ENCODE measurements at places on chromosomes 16 and 17.

DNA sequence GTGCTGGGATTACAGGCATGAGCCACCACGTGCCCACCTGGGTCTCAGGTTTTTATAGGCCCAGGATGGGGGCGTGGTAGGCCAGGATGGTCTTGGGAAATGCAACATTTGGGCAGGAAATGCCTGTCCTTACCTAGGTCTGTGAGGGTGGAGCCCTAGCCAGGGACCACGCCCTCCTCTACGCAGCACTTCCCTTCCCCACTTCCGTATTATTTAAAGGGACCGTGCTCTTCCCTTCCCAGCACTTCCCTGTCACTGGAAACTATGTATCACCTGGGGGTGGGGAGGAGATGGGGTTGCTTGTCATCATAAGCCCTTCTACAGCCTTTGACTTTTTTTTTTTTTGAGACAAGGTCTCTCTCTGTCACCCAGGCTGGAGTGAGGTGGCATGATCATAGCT lies 238.9 kb upstream of the NLRP1 start:
- no peak for DNase-seq

DNA sequence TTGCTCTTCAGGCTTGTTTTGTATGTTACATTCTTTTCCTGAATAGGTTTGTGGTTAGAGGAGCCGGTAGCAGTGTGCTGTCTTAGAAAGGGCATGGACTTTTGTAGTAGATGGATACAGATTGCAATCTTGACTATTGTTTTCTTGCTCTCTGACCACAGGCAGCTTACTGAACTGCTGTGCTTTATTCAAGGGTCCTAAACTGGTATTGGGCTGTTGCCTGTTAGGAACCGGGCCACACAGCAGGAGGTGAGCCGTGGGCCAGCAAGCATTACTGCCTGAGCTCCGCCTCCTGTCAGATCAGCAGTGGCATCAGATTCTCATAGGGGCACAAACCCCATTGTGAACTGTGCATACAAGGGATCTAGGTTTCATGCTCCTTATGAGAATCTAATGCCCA lies 373.9 kb downstream of the CPPED1 start:
- no peak for DNase-seq

DNA sequence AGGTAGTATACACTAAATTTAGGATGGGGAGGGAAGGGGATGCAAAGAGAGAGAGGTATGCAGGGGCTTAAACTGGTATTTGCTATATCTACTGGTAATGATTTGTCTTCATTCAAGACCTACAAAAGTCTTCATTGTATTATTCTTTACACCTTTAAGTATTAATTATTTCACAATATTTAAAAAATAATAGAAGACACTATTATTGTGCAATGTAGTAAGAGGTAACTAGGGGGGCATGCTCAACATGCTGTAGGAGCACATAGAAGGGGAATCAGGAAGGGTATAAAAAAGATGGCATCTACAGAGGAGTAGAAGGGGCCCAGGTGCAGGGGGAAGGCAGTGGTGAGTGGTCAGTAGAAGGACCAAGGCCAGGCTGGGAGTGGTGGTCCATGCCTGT lies 14.9 kb upstream of the CCR7 start:
- DNase-seq: no peak

GRCh38 chr17:31573047-31573446 lies 181.6 kb downstream of the RAB11FIP4 start:
- no peak for DNase-seq

DNA sequence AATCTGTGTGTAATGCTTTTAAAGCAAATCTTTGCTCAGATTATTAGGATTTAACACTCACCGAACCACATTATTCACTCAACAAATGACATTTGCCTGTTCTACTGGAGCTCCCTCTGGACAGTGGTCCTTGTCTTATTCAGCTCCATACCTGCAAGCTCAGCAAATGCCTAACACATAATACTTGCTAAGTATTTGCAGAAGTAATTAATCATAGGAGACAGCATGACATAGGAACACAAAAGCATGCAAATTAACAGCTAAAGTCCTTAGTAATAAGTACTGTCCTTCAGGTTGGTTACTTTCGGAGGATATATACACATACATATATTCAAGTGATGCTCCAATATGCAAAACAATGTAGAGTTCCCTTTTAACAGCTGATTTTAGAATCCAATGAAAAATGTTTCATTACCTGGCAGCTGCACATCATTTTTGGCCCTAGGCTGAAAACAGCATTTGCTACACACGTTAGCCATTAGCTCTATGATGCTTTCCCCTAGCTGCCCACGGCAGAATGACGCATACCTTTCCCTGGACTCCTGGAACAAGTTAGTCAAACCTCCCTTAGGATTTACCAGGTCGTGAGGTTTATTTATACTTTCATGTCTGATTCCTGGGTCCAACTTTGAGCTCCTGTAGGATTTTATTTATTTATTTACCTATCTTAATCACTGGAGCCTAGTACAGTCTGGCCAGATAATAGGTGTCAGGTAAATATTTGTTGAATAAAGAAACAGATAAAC lies 8.6 kb downstream of the BRD7 start:
- no peak for DNase-seq

GRCh38 chr17:46194393-46195216 lies 1.4 kb upstream of the KANSL1 start:
- DNase-seq: peak; percentile 72

GRCh38 chr16:67703626-67704025 lies 15.5 kb downstream of the GFOD2 start:
- DNase-seq: no peak

GRCh38 chr17:83002118-83002805 lies 77.1 kb upstream of the METRNL start:
- DNase-seq: no peak

GRCh38 chr17:57873261-57874057 lies 23.6 kb upstream of the MRPS23 start:
- no peak for DNase-seq

DNA sequence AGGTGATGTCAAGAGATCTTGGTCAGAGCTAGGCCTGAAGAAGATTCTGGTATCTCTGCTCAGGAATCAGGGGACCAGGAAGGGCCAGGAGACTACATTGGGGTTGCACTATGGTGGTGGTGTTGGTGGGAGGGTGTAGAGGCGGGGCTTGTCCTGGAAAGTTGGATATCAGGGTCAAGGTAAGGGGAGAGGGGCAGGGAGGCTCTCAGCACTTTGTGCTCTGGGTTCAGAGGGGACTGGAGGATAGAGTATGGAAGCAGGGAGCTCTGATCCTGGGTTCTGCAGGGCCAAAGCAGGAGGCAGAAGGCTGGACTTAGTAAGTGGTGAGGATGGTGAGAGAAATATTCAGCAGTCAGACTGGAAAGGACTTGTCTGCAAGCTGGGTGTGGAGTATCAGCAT lies 3.0 kb downstream of the NOL3 start:
- no peak for DNase-seq

DNA sequence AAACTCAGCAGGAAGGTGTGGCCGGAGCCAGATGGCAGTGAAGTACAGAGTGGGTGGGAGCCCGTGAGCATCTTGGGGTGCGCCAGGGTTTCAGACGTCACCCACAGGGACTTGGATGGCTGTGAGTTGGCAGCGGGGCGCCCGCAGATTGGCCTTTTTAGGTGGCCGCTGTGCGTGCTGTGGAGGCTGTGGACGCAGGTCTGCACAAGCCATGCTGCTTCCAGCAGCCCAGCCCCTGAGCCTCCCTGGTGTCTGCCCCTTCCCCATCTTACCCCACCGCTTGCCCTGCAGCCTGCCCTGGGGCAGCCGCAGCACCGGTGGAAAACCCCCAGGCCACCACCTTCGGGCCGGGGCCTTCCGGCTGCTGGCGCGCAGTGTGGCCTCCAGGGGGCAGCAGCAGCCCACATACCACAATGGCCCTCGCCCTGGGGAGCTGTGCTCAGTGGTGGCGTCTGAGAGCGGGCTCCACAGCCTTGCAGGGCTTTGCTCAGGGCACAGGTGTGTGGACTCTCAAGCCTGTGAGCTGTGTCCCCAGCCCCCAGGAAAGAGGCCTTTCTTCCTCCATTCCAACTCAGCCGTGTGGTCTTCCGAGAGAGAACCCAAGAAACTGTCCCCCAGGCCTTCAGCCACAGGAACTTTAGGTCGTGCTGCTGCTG lies 11.8 kb downstream of the ENDOV start:
- peak; percentile 68 for DNase-seq

- no peak for DNase-seq
These were observed 38.5 kb downstream of the WWOX start for GRCh38 chr16:78137782-78138616.

- DNase-seq: no peak
These were observed 2.5 kb downstream of the LGALS9 start for GRCh38 chr17:27633312-27634025.

GRCh38 chr17:82805823-82806222 lies 34.0 kb downstream of the ZNF750 start:
- no peak for DNase-seq

GRCh38 chr17:81270279-81270678 lies 24.8 kb downstream of the SLC38A10 start:
- DNase-seq: peak; percentile 26

- DNase-seq: no peak
These were observed 383.0 kb downstream of the MAF start for GRCh38 chr16:79217375-79218011.

DNA sequence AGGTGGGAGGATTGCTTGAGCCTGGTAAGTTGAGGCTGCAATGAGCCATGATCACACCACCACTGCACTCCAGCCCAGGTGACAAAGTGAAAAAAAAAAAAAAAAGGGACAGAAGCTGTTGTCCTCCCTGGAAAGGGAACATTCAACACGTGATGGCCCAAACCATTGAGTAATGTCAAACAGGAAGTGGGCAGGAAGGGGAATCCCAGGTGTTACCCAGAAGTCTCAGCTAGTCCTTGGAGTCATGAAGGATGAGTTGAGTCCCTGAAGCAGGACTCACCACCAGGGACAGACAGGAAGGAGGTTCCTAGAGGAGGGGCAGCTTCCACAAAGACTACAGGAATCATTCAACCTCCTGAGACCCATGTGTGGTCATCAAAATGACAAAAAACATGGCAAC lies 19.8 kb upstream of the CMIP start:
- DNase-seq: no peak

DNA sequence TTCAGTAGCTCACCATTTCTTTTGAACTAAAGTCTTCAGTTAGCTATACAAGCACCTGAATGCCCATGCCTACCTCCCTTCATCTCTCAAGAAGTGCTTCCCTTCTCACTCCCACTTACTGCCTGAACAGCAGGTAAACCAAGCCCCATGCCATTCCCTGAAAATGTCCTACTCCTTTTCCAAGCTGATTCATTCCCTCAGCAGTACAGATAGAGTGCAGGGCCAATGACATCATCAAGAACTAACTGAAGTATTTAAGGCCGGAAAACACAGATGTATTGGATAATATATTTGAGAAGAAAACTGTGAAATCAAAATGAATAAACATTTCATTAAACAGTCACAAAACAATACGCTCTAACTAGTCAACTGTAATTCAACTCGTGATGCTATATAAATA lies 478.8 kb upstream of the CDH11 start:
- no peak for DNase-seq

DNA sequence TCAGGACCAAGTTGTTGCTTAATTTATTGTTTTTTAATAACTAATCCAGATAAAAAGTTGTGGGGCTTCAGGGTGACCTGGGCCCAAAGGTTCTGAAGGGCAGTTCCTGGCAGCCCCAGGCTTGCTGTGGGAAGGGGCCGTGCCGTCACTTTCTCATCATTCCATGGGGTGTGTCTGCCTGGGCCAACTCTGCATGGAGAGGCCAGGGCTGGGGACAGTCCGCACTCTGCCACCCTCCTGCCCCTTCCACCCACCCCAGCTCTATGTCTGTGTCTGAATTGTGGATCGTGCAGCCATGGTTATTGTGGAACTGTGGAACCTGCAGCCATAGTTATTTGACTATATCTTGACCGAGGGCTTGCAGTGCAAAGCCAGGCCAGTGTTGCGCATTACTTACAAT lies 4.0 kb downstream of the LIMD2 start:
- no peak for DNase-seq

- no peak for DNase-seq
These were observed 14.6 kb downstream of the KCTD2 start for GRCh38 chr17:75061618-75062017.

DNA sequence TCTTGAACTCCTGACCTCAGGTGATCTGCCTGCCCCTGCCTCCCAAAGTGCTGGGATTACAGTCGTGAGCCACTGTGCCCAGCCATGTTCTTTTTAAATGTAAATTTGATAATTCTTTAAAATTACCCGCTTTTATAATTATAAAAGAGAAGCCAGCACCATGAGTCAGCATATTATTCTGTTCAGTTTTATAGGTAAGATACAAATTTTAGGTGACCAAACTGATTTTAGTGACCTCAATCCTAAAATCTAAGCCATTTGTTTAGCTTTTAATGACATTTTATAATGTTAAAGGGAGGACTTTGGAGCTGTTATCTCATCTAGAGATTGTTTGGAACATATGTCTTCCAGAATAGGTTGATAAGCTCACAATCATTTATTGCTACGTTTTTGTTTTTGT lies 20.8 kb upstream of the PPM1E start:
- no peak for DNase-seq

- peak; percentile 86 for DNase-seq
These were observed 15.3 kb downstream of the RNF43 start for GRCh38 chr17:58402047-58402446.

DNA sequence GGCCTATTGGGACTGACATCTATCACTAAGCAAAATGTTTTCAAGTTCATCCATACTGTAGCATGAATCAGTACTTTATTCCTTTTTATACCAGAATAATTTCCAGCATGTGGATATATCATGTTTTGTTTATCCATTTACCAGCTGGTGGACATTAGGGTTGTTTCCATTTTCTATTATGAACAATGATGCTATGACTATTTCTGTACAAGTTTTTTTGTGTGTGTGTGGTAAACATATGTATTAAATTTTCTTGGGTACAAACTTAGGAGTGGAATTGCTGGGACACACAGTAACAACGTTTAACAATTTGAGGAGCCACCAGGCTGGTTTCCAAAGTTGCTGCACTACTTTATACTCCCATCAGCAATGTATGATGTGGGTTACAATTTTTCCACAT lies 91.0 kb downstream of the USP32 start:
- no peak for DNase-seq

- no peak for DNase-seq
These were observed 51.0 kb upstream of the FASN start for GRCh38 chr17:82148997-82149396.

DNA sequence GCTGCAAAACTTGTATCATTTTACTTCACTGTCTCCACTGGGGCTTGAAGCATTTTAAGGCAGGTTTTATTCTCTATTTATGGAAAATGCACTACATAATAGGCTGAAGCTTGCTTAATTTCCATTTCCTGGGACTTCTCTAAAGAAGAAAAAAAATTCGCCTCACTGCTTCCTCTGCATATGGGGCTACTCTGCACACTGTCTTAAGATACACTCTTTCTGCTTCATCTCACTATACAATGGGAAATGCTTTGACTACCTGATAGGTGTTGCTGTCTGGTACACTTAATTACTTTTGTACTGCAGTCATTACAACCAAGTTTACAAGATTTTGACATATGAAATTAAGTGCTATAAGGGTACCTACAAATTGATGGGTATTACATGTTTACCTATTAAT lies 466.0 kb downstream of the KCNJ18 start:
- DNase-seq: no peak

Measured in cardiac muscle cell (in vitro differentiated cells and primary cell).